Gastroesophageal sphincter (tissue), 4 donors: ENCODE measurements at places on chromosomes 16 and 17.

DNA sequence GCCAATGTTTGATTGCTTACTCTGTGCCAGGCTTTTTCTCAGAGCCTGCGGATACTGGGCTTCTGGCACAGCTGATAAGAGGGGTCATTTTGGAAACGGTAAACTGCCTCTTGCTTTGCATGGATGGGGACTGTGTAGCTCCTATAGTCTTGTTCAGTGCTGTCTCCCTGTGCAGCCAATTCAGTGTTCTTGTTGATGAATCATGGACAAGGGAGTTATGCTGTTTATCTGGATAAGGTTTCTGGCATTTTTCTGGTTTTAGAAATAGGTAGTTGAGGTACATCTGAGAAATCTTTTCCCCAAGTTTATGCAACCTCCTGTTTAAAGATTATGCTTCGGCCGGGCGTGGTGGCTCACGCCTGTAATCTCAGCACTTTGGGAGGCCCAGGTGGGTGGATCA is 16.7 kb upstream of the TANGO6 start:
- no peak for ATAC-seq

- ATAC-seq, result no peak
Measured at GRCh38 chr17:44751331-44751730, 7.5 kb upstream of the ADAM11 start.

GRCh38 chr16:9518051-9518450 is 426.6 kb downstream of the HAPSTR1 start:
- no peak for ATAC-seq

DNA sequence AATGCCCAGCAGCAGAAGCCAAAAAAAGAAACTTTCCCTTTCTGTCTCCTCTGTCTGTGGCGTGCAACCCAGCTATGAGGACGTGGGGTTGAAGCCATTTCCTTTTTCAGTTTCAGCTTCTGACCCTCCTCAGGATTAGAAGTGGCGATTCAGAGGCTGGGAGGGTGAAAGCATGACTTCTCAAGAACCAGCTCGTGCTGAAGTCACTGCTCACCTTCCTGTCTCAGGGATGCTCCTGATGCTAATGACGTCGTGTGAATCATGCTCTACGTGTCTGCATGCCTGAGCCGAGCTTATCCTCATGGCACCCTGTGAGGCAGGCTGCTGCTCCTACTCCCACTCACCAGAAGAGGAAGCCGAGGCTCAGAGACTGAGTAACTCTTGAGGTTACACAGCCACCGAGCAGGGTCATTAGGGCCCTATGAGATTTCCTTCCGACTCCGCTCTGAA is 5.7 kb upstream of the LPO start:
- no peak for ATAC-seq

GRCh38 chr17:60554377-60554788 is 28.3 kb upstream of the APPBP2 start:
- ATAC-seq, result no peak
